HS-27A (cell line): ENCODE measurements at places on chromosomes 1 and 21.

GRCh38 chr1:117753232-117753631, 147.4 kb downstream of the TENT5C start:
- no peak for DNase-seq

DNA sequence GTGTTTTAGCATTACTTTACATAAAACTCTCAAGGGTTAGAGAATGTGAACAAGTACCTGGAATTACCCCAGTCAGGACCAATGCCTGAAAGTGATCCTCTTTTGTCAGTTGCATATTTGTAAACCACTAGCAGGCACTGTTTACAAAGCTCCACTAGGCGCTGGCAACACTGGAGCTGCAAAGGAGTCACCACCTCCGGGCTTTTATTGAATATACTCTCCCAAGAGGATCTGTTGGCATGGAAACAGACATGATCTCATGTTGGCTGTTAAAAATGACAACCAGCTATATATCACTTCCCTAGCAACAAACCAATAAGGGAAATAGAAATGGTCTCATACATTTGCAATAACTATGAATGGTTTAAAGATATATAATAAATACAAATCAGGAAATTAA, 116.0 kb downstream of the TTLL7 start:
- no peak for DNase-seq

DNA sequence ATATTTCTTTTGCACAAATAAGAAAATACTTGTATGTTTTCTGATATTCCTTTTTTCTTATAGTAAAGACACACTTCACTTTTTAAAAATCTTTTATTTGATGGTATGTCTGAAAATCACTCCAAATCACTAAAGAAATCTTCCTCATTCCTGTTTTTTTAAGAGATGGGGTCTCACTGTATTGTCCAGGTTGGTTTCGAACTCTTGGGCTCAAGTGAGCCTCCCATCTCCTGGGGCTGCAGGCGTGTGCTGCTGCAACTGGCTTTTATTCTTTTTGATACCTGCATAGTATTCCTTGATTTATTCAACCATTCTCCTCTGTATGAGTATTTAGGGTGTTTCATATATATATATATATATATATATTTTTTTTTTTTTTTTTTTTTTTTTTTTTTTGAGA, 88.1 kb downstream of the OSBPL9 start:
- no peak for DNase-seq

- no peak for DNase-seq
These were observed 8.6 kb downstream of the PODN start for GRCh38 chr1:53070621-53071020.

DNA sequence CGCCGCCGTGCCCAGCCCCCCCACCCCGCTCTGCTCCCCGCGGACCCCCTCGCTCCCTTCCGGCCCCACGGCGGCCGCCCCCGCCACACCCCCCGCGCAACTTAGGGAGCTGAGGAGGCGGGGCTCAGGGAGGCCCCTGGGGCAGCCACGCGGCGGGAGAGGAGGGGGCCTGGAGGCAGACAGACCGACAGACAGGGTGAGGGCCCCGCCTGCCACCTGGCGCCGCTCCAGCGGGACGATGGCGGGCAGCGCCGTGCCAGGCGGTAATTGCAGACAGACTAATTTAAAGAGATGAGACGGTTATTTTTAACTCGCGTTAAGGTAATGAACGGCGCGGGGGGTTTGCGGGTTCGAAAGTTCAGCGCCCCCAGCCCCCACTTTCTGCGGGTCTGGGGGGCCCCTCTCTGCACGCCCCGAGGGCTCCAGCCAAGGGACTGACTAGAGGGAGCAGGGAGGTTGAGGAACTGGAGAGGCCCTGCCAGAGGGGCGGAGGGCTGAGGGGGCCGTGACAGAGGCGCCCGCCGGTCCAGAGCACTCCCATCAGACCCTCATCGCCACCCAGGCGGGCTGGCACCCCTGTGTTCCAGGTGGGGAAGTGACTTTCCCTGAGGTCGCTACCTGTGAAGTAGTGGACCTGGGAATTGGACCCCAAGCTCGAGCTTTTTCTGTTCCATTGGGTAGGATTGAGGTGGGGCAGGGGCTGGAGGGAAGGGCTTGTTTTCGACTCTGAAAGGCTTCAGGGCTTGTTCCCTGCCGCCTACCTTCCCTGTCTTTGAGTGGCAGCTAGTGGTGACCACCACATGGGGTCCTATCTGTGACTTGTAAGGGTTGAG, 5.4 kb downstream of the FOXO6 start:
- no peak for DNase-seq

- no peak for DNase-seq
These were observed 2.0 kb downstream of the PI4KB start for GRCh38 chr1:151325231-151325630.

DNA sequence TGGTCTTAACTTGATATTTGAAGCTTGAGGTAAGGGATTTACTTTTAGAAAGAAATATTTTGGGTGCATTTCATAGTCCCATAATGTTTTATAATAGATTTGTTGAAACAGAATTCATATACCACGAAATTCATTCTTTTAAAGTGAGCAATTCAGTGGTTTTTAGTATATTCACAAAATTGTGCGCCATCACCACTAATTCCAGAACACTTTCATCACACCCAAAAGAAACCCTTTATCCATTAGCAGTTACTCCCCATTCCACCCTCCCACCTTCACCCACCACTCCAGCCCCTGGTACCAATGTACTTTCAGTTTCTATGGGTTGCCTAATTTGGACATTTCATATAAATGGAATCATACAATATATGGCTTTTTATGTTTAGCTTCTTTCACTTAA, 38.9 kb upstream of the DMRTB1 start:
- DNase-seq = no peak

DNA sequence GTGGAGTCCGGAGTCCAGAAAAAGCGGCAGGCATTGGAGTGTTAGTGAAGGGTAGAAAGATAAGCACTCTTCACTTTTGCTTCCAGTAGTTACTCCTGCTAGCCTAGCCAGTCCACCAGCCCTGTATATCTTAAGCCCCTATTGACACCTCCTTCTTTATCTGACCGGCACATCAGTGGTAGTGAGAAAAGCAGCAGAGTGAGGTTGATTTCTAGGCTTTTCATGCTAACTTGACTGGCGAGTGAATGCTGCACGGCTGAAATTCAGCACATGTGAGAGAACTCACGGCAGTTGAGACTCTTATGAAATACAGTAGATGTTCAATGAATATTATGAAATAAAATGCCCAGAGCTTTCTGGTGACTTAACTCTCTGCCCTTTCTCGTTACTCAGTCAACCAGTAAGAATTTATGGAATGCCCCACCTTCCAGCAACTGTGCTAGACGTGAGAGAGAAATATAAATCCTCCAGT, 128.2 kb downstream of the CACHD1 start:
- peak; percentile 78 for DNase-seq

DNA sequence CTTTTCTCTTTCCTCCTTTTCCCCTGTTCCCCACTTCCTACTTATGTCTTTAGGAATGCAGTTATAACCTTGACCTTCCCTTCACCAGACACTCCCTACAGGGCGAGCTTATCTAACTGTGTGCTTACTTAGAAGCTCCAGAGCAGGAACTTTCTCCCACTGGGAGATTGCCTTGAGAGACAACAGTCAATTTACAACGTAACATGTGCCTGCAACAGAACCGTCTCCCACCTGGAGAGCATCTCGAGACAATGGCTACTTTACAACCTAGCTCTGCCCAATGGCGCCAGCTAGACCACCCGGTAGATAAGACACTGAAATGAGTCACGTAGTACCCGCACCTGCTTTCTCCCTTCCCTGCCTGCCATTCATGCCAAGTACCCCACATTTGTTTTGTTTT, 16.7 kb downstream of the HMGN1 start:
- no peak for DNase-seq
